HT-29 (cell line): ENCODE measurements at places on chromosomes 2 and 18. TPM values are rescaled to one million over a fixed set of nuclear protein-coding genes. Genes with fewer than 3 reads are reported as not detected.

- no peak for DNase-seq
Observed at GRCh38 chr2:181682795-181683517, 2.6 kb upstream of the NEUROD1 start.

The CKAP2L gene
- total RNA-seq = 2.5 and 4.0 TPM in 2 replicates

The RAD51AP2 gene
- not detected in 2 replicates for total RNA-seq

DNA sequence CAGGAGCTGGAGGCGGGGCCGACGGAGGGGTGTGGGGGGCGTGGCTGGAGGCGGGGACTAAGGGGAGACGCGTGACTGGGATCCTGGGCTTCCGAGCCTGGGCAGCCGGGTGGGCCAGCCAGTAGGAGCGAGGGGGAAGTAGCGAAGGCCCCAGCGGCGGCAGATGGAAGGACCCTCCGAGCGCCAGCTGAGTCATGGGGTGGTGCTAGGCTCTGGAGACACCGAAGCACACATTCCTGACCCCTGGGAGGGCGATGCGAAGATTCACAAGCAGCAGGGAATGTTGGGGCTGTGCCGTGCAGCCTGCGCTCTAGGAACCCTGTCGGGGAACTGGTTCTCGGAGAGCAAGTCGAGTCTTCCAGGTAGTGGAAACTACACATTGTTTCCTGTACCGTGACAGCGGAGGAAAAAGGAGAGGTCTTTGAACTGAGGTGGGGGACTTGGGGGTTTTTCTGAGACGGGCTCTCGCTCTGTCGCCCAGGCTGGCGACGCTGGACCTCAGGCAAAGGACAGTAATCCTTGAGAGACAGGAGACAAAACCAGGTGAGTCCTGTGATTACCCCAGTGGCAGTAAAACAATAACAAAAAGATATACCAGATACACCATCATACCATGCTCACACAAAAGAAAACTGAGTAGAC lies 650 bp upstream of the AFG3L2 start:
- no peak for DNase-seq

The RIT2 gene
- not detected in 2 replicates for total RNA-seq

The ARHGAP15 gene
- not detected in 2 replicates for total RNA-seq

DNA sequence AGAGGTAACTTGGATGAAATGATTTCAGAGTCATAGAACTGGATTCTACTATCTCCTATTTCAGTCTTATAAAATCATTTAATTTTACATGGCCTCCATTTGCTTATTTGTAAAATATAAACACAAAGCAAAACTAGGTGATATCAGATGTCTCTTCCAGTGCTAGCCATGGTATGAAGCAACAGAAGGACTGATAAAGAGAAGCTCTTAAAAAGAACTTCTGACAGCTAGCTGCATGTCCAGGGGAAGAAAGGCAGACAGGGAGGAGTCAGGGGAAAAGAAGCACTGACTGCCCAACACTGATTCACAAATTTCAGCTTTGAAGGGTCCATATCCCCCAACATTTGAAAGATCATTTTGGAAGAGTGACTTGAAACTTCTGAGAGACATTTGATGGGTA lies 6.4 kb downstream of the SLC8A1 start:
- DNase-seq = no peak
